ENCODE measurements at places on chromosomes 1 and 21.

DNA sequence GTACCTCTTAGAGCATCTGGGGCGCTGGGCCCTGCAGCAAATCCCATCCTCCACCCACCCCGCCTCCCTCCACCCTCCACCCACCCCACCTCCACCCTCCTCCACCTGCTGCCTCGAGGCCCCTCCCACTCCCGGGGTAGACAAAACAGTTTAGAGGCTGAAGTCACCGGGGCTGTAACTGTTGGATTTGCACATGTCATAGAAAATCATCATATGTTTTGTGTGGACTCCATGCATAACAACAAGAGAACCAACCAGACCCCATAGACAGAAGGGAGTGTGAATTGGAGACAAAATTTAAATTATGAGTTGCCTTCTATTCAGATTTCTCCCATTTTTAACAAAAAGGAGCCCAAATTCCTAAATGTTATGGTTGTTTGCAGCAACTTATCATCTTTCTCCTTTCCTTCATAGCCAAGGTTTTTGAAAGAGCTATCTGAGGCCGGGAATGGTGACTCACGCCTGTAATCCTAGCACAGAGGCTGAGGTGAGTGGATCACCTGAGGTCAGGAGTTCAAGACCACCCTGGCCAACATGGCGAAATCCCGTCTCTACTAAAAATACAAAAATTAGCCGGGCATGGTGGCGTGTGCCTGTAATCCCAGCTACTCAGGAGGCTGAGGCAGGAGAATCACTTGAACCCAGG lies 28.2 kb upstream of the LGALS8 start:
- no peak for DNase-seq

DNA sequence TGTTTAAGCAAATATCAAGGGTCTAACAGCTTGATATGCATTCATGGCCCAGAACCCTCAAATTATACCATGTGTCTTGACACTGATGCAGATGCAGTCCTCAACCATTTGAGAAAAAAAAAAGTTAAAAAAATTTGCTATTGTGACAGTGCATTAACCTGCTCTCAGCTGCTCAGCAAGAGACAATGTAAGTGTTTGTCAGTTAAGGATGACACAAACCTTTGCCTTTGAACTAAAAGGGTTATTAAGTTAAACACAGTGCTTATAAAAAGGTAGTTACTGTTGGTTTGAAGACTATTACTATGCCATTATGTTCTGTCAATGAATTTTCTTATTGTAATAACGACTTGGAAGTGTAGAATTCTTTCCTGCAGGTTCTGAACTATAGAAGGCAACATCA lies 655.6 kb upstream of the NEGR1 start:
- DNase-seq, result no peak

DNA sequence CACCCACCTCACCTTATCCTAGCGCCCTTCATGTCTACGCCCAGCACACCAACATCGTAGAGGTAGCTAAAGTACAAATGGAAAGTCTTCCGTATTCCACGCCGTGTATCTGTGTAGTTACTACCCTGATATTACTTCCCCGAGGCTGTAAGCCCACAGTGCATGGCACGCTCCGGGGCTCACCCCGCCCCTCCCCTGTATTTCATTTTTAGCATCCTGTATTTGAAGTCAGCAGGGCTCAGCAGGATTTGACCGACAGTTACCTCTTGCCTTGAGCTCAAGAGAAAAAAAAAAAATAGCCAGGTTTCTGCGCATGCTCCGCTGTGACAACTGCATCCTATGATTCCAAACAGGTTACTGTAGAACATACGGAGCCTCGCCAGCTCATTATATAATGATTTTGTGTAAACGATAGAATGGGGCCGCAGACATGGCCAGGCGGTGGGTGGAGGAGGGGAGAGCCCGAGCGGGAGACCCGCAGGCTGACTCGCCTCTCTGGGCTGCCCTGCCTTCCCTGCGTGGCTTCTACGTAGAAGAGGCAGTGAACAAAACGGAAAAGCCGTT lies 1.3 kb downstream of the ABCG1 start:
- peak; percentile 39 for DNase-seq

DNA sequence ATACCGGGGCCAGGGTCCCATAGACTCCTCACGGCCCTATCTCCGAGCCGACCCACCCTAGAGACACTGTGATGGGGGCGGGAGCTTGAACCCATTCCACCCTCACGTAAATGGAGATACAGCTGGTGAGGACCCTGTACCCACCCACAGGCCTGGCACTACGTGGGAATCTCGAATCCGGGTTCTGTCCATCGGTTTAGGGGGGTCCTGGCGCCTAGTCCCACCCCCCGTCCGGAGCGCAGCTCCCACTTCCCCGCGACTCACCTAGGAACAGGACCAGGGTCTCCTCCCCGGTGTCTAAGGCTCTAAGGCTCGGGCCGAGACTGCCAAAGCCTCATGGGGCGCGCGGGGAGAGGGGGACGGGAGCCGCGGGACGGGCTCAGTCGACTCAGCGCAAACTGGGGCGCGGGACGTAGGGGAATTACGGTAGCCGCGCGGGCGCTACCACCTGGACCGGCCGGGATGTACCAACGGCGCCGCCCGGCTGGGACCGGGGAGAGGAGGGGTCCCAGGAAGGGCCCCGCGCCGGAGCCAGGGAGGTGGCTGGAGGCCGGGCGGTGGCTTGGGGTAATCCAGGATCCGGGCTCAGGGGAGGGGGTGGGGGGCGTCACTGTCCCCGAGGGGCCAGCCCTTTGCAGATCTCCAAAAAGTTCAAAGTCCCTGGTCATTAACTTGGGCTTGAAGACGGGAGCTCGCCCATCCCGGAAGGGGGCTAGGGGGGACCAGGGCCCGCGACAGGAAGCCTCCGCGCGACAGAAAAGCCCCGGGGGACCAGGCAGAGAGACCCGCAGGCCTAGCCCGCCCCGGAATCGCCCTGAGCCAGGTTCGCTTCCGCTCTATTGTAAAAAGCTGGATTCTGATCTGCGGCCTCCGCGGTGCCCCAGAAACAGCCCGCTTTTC lies 1.0 kb downstream of the PLEKHG5 start:
- peak; percentile 20 for DNase-seq

Data from activated T-helper 1 cell treated with anti-CD3 and anti-CD28 coated beads, Interleukin-2, amount 50 U/mL, for 16 hours (primary cell).